ENCODE measurements at places on chromosomes 11 and 22.

DNA sequence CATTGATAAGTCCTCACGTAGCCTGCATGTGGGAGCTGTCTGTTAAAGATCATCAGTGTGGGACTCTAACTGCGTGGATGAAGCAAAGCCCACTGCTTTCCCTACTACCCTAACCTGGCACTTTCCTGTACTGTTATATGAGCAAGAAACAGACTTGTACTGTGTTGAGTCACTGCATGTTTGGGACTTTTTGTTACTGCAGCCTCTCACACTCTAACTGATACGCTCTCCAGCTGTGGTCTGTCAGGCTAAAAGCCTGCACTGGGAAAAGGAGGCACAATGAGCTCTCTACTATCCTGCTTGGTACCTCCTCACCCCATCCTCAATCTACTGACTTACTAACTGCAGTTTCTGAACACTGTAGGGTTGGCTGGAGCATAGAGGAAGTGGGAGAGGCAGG is 93.7 kb upstream of the PLET1 start:
- DNase-seq = no peak

DNA sequence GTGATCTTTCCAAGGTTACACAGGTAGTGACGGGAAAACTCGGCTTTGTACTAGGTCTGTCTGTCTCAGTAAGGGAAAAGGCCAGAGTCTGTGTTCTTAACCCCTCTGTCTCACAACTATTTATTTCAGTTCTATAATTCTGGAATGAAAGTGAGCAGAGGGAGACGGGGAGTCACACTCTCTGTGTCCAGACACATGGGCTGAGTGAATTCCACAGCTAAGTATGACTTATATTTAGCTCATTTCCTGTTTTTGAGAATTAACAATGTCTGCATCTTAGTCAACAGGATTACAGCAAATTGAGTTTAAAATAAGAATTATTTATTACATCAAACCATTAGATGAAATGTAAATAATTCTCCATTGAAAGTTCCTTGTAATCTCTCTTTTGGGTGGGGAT is 62.5 kb upstream of the OR4B1 start:
- DNase-seq = no peak

GRCh38 chr11:63501236-63501635 is 4.6 kb upstream of the LGALS12 start:
- DNase-seq = peak; percentile 69

DNA sequence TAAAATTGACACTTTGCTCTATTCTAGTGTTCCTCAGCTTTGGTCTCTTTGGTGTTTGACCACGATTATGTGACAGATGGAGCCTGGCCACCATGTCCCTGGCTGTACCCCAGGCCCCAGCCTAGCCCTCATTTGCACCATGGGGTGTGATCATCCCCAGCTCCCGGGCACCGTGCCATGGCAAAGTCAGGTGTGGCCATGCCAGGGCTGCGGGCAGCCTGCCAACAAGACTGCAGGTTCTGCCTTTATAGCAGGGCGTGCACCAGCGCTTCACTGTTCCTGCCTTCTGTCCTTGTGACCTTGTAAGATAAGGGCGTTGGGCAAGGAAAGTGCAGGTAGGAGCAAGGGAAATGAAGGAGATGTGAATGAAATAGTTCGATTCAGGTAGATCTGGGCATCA is 22.4 kb upstream of the APOBEC3A start:
- DNase-seq = no peak

GRCh38 chr11:127226380-127226779 is 225.8 kb upstream of the KIRREL3 start:
- no peak for DNase-seq

- DNase-seq = no peak
Observed at GRCh38 chr11:36090356-36091109, 146.7 kb downstream of the LDLRAD3 start.

- peak; percentile 62 for DNase-seq
Observed at GRCh38 chr11:10305964-10306918, 1.4 kb downstream of the ADM start.

GRCh38 chr11:92225568-92226330 is 1.1 kb downstream of the FAT3 start:
- peak; percentile 91 for DNase-seq

GRCh38 chr11:111764621-111765020 is 1.6 kb downstream of the PPP2R1B start:
- no peak for DNase-seq

GRCh38 chr22:41445129-41446056 is 1.2 kb downstream of the TOB2 start:
- peak; percentile 87 for DNase-seq

GRCh38 chr22:17779286-17780115 is 5.2 kb upstream of the BID start:
- no peak for DNase-seq

DNA sequence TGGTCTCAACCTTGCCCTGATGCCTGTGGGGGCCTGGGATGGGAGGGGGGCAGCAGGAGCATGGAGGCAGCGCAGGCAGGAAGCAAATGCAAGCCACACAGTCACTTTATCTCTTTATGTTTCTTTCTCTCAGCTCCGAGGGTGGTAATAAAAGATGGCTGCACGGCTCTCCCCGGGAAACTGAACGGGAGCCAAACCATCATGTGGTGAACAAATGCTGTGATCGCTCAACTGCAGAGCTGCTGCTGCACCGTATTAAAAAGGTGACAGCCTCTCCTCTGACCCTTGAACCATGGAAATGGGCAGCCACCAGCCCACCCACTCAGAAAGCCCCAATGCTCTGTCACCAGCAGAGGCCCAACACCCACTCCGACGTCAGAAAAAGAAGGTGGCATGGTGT is 110.0 kb downstream of the TIMP3 start:
- DNase-seq = no peak

- no peak for DNase-seq
Observed at GRCh38 chr11:2661173-2662023, 38.4 kb downstream of the KCNQ1OT1 start.

DNA sequence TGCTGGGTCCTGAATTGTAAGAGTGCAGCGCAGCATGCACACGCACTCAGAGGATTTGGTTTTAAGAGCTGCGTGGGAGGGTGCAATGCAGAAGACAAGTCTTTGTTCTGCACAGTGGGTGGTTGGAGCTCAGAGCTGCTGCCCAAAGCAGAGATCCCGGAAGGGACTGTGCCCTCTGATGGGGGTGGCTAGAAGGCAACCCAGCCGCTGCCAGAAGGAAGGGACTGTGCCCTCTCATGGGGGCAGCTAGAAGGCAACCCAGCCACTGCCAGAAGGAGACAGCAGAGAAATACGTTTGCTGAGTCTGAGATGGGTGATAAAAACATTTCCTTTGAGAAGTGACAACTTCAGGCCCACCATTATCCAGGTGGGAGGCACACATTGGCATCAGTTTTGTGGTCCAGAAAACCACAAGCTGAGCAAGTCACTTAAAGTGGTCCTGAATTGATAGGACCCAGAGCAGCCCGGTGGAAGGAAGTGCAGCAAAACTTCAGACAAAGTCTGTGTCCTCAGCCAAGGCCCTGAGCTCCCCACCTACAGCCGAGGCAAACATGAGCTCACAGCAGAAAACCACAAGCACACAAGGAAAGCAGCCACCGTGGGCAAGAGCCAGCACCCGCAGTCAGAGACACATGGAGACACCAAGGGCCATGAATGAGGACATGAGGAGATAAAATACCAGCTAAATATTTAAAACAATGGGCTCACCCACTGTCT is 4.3 kb downstream of the KRTAP5-6 start:
- no peak for DNase-seq

GRCh38 chr11:703506-703905 is 2.5 kb upstream of the EPS8L2 start:
- no peak for DNase-seq

DNA sequence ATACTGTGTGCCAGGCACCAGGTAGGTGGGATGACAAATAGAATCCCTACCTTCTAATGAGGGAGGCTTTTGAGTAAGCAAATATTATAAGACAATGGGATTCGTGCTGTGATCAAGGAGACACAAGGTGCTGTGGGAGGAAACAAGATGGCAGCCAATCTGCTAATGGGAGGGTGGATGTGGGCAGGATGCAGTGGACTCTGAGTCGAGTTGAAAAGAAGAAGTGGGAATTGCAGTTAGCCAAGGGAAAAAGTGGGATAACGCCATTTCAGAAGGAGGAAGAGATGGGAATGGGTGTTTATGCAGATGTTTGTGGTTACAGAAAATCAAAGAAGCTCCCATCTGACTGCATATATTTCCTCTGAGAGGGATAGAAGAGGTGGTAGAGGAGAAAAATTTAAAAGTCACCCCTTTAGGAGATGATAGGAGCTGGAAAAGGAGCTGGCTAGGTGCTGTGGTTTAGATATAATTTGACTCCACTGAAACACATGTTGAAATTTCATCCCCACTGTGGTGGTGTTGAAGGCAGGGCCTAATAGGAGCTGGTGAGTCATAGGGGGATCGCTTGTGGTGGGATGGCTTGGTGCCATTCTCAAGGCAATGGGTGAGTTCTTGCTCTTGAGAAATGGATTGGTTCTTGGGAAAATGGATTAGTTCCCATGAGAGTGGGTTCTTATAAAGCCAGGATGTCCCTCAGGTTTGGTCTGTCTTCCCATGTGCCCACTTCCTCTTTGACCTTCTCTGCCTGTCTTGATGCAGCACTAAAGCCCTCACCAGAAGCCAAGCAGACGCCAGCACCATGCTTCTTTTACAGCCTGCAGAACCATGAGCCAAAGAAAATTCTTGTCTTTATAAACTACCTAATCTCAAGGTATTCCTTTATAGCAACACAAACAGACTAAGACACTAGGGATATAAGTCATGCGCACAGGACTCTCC is 30.0 kb upstream of the POU2AF1 start:
- DNase-seq = no peak

DNA sequence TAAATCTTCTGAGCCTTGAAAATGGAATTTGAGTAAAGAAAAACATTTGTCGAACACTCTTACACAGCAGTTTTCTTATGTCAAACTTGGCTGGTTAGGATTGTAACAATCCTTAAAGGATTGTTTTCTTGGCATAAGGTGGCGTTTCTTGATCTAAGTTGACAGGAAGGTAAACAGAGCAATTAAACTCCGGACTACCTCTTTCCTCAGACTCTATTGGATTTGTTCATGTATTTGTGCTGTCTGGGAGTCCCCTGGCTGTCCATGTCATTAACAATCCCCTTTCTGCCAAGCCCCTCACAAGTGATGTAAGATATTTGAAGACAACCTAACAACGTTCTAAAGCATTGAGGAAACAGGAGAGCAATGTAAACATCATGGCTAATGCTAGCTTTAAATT is 222.5 kb upstream of the SNX19 start:
- no peak for DNase-seq

GRCh38 chr11:78100676-78101472 is 21.2 kb upstream of the NDUFC2 start:
- no peak for DNase-seq

GRCh38 chr11:1192741-1193325 is 30.0 kb upstream of the MUC5B start:
- no peak for DNase-seq

GRCh38 chr11:1873048-1873812 is 18.5 kb downstream of the PRR33 start:
- peak; percentile 8 for DNase-seq

DNA sequence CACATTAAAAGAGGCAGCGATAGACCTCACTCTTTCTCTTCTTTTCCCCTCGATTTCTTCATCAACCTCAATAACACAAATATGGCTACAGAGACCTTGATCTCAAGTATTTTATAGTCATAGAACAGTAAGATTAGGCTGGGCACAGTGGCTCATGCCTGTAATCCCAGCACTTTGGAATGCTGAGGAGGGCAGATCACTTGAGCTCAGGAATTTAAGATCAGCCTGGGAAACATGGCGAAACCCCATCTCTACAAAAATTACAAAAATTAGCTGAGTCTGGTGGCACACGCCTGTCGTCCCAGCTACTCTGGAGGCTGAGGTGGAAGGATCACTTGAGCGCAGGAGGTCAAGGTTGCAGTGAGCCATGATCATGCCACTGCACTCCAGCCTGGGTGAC is 14.6 kb downstream of the SLN start:
- no peak for DNase-seq

DNA sequence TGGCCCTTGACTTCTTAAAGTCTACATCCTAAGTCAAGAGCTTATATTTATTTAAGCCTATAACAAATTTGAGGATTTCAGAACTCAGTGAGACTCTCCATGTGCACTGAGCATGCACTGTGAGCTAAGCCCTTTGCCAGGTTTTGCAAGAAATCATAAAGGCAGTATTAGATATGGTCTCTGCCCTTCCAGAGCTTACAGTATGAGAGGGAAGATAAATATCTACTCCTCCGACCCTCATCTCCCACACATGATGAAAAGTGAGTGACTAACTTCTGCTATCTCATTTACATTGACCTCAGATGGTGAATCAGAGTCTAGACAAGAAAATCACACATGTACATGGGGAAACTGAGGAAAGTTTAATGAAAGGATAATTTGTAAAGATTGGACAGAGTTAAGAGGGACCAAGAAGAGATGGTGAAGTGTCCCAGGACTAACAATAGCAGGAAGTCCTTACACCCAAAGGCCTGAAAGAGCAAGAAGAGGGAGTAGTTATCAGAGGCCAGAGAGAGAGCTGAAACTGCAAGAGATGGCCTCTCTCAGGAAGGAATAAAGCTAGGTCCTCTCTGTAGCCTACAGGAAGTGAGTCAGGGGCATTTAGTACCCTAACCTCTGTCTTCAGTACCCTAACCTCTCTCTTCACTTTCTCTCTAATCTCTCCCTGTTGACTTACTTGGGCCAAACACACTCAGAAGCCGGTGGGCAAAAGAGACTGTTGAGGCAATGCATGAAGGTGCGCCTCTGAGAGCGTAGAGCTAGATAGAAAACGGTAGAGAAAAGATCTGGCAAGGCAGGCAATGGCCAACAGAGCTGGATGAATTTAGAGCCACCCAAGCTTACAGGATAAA is 23.0 kb upstream of the BLID start:
- peak; percentile 43 for DNase-seq

GRCh38 chr22:40019100-40019499 is 24.3 kb downstream of the FAM83F start:
- DNase-seq = no peak

DNA sequence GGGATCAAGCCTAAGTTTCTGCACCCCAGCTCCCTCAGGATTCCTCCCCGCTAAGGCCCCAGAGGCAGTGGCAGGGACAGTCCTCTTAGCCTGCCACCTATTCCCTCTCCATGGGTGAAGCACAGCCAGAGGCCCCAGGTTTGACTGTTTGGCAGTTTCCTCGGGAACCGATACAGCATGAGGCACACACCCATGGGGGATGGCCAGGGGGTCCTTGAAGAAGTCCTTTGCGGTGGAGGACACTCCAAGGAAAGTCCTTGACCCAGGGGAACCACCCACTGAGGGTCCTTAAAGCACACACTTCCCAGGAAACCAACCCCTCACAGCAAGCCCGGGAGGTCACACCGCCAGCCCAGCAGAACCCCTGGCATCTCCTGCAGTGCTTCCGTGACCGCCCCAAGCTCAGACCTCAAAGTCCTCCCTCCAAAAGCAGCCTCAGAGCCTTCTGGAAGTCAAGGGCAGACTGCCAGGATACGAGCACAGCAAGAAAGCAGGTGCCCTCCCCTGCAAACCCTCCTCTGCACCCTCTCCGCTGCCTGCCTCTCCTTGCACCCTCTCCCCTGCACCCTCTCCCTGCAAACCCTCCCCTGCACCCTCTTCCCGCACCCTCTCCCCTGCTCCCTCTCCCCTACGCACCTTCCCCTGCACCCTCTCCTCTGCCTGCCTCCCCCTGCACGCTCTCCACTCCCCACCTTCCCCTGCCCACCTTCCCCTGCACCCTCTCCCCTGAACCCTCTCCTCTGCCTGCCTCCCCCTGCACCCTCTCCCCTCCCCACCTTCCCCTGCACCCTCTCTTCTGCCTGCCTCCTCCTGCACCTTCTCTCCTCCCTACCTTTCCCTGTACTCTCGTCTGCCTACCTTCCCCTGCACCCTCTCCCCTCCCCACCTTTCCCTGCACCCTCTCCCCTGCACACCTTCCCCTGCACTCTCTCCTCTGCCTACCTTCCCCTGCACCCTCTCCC is 1.4 kb downstream of the SIGIRR start:
- DNase-seq = no peak

- DNase-seq = no peak
Observed at GRCh38 chr11:121576531-121576930, 123.8 kb upstream of the SORL1-AS1 start.

All from mesendoderm (in vitro differentiated cells).